ENCODE measurements at places on chromosomes 11 and 22.

DNA sequence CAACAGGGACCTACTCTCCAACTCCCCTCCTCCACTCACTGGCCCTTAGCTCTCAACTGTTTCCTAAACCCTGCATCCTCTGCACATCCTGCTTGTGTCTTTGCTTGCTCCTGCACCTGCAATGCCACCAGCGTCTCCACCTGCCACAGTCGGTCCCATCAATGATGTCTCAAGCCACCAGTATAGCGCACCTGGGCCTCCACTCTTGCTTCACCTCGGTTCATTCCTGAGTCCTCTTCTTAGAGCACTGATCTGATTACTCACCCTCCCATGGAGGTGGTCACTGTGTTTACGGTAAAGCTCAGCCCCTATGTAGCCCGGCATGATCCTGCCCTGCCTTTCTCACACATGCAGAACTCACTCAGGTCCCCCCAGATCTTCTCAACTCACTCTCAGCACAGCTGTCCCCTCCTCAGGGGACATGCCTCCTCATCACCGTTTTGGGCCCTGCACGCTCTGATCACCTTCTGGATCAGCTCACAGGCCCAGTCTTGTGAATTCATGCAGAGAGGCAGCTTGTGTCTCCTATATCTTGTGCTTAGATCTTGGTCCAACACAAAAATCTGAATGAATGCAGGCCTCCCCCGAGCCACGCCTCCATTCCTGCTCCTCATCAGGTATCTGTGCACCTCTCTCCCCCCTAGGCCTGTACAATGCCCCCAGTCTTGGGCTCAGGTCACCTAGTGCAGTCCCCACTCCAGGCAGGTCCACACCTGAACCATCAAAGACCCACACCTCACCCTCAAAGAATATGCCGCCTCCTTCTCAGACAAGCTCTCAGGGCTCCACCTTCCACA, 31.4 kb downstream of the TRIM29 start:
- DNase-seq: no peak

DNA sequence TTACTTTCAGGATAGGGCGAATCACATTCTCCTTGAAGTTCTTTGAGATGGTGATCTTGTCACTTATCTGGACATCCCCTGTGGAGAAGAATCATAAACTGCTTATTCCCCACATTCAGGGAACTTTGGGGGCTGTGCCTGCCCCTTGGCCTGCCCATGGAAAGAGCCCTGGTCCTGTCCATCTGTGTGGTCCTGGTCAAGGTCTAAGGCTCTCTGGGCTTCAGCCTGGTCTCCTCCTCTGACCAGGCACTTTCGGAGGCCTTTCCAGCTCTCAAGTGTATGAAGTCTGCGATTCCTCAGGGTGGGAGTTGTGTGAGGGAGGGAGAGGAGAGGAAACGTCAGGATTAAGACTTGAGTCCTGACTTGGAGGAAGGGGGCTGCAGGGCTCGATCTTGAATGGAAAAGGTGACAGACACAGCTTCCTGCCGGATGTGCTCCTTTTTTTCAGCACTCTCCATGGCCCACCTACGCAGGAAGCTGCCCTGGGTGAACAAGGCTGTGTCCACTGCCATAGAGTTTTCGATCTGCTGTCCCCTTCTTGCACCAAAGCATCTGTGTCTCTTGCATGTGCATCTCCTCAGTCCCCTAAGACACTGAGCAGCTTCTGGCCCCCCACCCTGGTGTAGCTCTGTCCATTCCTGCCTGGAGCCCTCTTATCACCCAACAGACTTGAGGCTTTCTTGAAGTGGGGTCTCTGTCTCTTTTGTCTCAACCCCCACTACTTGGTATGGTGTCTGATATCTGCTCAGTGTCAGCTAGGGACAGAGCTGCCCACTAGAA, 50.8 kb upstream of the PHOX2A start:
- no peak for DNase-seq

DNA sequence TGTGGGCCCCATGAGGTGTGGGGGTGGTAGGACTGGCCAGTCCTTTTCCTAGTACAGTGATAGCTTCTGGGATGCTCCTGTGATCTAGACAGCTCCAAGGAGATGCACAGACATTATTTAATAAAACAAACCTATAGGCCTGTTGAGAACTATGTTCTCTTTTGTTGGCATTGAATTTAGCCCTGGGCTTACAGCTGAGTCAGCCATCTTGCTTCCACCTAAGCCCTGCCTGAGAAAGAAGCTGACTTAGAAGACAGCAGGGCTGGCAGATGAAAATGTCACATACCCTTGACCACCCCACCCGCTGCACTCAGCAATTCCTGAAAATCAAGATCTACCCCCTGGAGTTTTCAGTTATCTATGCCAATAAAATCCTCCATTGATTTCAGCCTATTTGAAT, 353.2 kb downstream of the CADM1 start:
- no peak for DNase-seq

GRCh38 chr22:47040486-47041270, 278.2 kb downstream of the TBC1D22A start:
- no peak for DNase-seq

DNA sequence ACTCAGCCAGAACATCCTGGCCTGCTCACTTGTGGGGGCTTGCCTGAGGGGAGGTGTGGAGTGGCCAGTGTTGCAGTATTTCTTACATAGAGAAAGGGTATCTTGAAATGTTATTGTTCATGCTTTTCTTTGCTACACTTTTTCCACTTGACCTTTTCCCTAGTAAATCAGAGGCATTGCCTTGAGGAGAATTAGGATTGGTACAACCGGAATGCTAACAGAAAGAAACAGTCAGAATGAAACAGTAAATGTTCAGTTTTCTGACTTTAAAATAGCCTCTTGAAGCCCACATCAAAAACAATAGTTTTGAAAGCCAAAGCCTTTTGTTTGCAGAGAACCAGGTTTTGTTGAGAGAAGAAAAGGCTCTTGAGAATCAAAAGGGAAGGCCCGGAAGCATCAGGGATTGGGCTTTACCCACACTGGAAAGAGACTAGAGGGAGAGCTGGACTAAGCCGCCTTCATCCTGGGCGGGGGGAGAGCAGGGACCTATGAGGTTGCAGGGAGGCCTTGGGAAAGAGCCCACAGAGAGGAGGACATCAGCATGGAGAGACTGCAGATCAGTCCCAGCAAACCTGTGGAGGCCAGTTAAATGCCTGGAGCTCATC, 12.4 kb downstream of the ADM start:
- DNase-seq: peak; percentile 15

GRCh38 chr11:19398273-19398672, 157.5 kb upstream of the E2F8 start:
- DNase-seq: no peak

GRCh38 chr11:34754171-34754823, 133.4 kb downstream of the EHF start:
- DNase-seq: no peak

- DNase-seq: no peak
Observed at GRCh38 chr22:49509016-49509415, 318.7 kb downstream of the BRD1 start.

DNA sequence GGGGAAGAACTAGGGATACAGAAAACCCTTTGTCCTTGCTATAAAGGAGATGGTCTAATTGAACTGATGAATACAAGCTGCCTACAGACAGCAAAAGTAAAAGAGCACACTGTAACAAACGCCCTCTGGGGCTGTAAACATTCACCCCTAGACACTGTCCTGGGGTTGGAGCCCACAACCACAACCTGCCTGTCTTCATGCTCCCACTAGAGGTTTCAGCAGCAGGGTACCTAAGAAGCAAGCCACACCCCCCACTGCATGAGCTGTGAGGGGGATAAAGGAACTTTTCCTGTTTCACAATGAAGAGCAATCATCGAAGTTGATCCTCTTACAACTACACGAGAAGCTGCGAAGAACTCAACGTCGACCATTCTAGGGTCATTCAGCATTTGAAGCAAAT, 90.5 kb upstream of the LUZP2 start:
- no peak for DNase-seq

DNA sequence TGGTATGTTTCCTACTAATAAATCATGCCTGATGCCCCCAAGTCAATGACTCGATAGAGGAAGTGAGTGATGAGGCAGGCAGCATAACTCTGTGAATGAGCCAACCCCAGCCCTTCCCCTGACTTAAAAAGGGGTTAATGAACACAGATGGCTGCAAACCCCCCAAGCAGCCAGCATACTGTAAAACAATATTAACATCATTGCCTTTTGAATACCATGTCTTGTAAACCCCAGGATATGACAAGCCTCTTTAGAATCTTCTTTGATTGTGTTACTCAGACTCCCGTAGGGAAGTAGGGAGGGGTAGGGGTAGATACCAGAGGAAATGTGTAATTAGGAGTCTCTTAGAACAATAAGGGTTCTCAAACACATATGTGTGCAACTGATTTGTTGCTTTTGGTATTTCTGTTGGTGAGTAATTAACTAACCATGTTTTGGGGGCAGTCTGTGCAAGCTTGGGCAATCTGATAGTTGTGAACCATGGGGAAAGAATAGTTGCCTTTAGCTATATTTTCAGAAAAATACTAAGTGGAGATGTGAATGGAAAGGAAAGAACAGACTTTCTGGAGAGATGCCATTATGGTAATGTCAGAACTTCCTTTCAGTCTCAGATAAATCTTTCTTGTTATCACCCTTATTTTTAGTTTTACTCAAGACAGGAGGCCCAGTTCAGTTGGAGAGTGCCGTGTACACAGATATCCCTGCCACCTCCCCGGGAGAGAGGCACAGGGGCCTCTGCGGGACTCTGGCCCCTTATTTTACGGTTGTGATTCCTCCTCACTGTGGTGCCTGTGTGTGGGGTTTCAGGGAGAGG, 701.8 kb downstream of the NTM start:
- no peak for DNase-seq

DNA sequence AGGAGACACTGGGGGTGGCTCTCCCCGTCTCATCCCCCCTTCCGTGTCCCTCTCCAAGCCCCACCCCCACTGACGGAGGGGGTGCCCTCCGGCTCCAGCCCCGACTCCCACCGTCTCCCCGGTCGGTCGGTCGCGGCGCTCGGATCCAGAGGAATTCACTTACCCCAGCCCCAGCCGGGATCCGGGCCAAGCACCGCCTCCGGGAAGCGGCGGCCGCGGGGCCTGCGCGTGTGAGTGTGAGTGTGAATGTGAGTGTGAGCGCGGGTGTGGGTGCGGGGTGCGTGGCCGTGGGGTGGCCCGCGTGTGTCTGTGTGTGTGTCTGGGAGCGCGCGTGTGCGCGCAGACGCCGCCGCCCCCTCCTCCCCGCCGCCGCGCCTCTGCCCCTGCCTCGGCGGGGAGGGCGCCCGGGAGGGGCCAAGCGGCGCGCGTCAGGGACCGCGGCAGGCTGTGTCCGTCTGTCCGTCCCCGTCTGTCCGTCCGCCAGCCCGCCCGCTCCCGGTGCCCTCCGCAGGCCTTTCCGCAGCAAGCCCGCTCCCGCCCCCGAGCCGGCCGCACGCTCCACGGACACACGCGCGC, at the start of gene ELFN2:
Gene ELFN2, minus strand, starts transcription at position 345 of the 576 bp plus-strand sequence. CDS start 51,945 bp downstream, outside the sequence.
- no peak for DNase-seq

DNA sequence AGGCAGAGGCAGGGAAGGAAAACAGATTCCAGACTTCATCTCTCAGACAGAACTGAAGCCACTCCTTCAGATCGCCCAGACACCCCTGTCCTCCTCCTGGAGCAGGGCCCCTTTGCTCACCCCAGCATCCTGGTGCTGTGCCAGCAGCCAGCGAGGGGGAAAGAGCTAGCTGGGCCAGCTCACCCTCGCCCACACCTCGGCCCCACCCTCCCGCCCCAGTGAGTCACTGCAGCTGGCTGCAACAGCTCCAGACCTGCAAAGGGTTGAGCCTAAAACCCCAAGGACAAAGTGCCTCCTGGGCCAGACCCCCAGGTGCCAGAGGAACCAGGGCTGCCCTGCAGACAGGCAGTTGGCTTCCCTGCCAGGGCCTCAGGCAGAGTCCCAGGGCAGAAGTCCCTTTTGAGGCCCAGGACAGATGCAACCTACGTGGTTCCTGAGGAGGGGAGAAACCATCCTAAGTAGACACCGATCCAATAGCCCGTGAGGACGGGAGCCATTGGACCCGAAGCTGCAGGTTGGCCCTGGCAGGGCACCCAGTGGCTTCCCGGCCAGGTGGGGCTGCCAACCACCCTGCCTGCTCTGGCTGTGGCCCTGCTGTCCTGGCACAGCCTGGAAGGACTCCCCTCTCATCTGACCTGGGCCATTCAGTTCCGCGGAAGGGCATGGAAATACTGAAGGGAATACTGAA, 7.2 kb downstream of the AHNAK start:
- no peak for DNase-seq

- DNase-seq: no peak
Observed at GRCh38 chr11:20415432-20415831, 27.9 kb downstream of the PRMT3 start.

DNA sequence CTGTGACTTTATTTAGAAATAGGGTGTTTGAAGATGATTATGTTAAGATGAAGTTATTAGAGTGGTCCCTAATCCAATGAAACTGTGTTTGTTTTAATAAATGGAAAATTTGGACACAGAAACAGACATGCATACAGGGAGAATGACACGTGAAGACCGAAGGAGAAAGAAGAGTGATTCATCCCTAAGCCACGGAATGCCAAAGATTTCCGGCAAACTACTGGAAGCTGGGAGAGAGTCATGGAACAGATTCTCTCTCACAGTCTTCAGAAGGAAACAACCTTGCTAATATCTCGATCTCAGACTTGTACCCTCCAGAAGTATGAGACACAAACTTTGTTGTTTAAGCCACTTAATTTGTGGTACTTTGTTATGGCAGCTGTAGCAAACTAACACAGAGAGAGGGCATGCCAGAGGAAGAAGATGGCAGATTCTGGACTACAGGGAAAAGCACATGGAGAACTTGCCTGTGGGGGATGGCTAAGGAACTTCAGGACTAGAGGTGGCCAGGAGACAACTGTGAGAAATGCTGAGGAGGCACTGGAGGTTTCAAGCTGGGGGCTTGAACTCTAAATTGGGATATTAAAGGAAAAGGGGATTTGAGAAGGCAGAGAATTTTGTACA, 733.5 kb upstream of the CCDC90B start:
- DNase-seq: no peak

- DNase-seq: no peak
Observed at GRCh38 chr11:102546923-102547471, 16.4 kb upstream of the MMP7 start.

GRCh38 chr22:20127869-20128618, 3.6 kb upstream of the ZDHHC8 start:
- DNase-seq: no peak

- DNase-seq: no peak
Observed at GRCh38 chr11:82634091-82634490, 99.6 kb downstream of the FAM181B start.

- DNase-seq: no peak
Observed at GRCh38 chr11:124663861-124664260, 9.7 kb downstream of the SIAE start.

GRCh38 chr22:25370322-25370721, 150.9 kb downstream of the CRYBB2 start:
- DNase-seq: no peak

GRCh38 chr11:19975414-19975990, 184.8 kb downstream of the DBX1 start:
- no peak for DNase-seq

DNA sequence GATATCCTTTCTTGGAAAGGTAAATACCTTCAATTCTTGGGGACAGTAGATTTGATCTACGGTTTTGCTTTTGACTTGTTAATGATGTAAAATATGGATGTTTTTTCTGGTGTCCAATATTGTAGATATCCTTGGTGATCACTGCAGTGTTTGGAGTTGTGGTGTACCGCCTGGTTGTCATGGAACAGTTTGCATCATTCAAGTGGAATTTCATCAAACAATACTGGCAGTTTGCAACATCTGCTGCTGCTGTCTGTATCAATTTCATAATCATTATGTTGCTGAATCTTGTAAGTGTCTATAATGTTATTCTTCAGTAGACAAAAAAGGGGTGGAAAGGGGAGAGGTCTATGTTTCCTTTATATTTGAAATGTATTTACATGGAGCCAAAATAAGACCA, 27.4 kb upstream of the MUC15 start:
- DNase-seq: no peak

- no peak for DNase-seq
Observed at GRCh38 chr11:128901653-128902514, 10.7 kb downstream of the KCNJ5 start.

- no peak for DNase-seq
Observed at GRCh38 chr22:36374603-36375024, 13.2 kb downstream of the MYH9 start.

Data from substantia nigra (tissue), 51 donors.